Activated T-helper 2 cell treated with anti-CD3 and anti-CD28 coated beads, Interferon-gamma antibody, Interleukin-2, Interleukin-4, amounts not matched to agents 10 μg/mL and 5 μg/mL and 100 μg/mL, durations not matched to agents 14 hours and 24 hours and 36 hours (primary cell): ENCODE measurements at places on chromosomes 1 and 21.

DNA sequence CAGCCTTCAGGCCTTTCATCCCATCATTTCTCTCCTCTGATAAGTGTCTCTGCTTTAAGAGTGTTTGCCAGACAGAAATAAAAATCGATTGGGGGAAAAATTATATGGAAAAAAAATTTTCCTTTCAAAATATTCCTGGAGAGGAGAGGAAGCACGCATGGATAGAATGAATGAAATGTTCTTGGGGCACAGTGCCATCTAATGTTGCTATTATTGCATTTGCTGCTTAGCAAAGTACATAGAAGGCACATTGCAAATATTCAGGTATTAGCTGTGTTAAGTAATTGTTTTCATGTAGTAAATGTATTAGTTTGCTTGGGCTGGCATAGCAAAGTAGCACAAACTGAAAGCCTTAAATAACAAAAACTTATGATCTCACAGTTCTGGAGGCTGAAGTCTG is 18.1 kb downstream of the B3GALT5 start:
- no peaks in the 10 kb centered on the region for H3K4me1 ChIP-seq
- no peak overlapping the region for H3K4me3 ChIP-seq
- no peaks in the 10 kb centered on the region for H3K27me3 ChIP-seq
- H3K36me3 ChIP-seq = no peaks in the 10 kb centered on the region
- no peak for DNase-seq

- no peaks in the 10 kb centered on the region for H3K36me3 ChIP-seq
- H3K27ac ChIP-seq = no peak overlapping the region
- no peak for DNase-seq
- peaks cover 4% of the 10 kb centered on the region for H3K4me1 ChIP-seq
- no peak overlapping the region for H3K4me3 ChIP-seq
Observed at GRCh38 chr1:145711213-145711651, 4.1 kb upstream of the PDZK1 start.

GRCh38 chr1:221509575-221510355 is 232.1 kb downstream of the DUSP10 start:
- DNase-seq = no peak
- H3K27me3 ChIP-seq = peaks cover 11% of the 10 kb centered on the region
- no peak overlapping the region for H3K4me3 ChIP-seq
- H3K4me1 ChIP-seq = no peaks in the 10 kb centered on the region
- H3K27ac ChIP-seq = no peak overlapping the region
- no peaks in the 10 kb centered on the region for H3K36me3 ChIP-seq

GRCh38 chr1:9389968-9390367 is 97.3 kb downstream of the SPSB1 start:
- no peak overlapping the region for H3K4me3 ChIP-seq
- peaks cover 20% of the 10 kb centered on the region for H3K4me1 ChIP-seq
- peak; percentile 14 for DNase-seq

- H3K27me3 ChIP-seq = no peaks in the 10 kb centered on the region
- H3K36me3 ChIP-seq = no peaks in the 10 kb centered on the region
- no peaks in the 10 kb centered on the region for H3K4me1 ChIP-seq
- no peak overlapping the region for H3K4me3 ChIP-seq
- H3K27ac ChIP-seq = no peak overlapping the region
Observed at GRCh38 chr1:159881622-159882526, 18.1 kb downstream of the CFAP45 start.

DNA sequence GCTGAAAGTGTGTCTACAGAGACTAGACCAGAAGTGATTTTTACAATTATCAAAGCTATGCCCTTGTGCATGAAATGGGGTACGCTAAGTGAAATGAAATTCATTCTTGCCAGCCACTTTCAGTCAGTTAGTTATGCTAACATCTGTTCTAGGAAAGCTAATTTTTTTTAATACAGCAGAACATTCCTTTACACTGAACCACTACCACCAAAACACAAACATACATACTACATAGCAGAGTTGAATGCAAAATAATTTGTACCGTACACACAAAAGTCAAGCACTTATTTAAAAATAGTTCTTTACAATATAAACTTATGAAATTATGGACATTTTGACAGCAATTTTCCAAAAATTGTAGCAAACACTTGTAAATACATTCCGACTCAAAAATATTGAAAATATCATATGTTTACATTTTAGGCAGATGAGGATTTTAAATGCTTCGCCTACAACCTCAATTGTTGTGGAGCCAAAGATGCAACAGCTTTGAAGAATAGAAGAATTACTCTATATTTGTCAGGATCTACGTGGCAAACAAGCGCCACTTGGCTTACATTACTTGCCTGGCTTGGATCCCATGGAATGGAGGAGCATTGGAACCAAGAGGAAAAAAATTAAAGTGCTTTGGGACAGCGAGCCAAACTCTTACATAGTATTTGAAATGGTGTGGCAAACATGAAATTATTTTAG is 30.6 kb downstream of the WLS start:
- H3K27me3 ChIP-seq = no peaks in the 10 kb centered on the region
- no peak for DNase-seq
- H3K36me3 ChIP-seq = no peaks in the 10 kb centered on the region
- no peak overlapping the region for H3K4me3 ChIP-seq
- no peak overlapping the region for H3K27ac ChIP-seq

DNA sequence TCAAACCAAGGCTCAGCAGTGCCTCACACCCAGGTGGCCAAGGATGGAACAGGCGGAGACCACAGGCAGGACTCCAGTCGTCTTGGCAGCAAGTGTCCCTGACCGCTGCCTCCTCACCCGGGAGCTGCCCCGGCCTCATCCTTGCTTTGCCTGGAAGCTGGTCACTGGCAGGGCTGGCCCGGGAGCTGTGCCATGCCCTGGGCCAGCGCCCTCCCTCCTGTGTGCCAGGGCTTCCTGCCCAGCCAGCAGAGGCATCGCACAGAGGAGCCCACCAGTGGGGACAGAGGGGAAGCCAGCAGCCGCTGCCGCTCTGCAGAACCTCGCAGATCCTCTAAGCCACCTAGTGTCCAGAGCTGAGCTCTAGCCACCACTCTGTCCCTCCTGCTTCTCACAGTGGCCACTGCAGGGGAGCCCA is 7.8 kb downstream of the CASZ1 start:
- no peaks in the 10 kb centered on the region for H3K36me3 ChIP-seq
- H3K27me3 ChIP-seq = peaks cover 31% of the 10 kb centered on the region
- no peak for DNase-seq

- H3K4me1 ChIP-seq = peaks cover 5% of the 10 kb centered on the region
- no peak for DNase-seq
- no peak overlapping the region for H3K27ac ChIP-seq
- H3K4me3 ChIP-seq = no peak overlapping the region
Observed at GRCh38 chr1:101409102-101409501, 172.3 kb downstream of the S1PR1 start.

DNA sequence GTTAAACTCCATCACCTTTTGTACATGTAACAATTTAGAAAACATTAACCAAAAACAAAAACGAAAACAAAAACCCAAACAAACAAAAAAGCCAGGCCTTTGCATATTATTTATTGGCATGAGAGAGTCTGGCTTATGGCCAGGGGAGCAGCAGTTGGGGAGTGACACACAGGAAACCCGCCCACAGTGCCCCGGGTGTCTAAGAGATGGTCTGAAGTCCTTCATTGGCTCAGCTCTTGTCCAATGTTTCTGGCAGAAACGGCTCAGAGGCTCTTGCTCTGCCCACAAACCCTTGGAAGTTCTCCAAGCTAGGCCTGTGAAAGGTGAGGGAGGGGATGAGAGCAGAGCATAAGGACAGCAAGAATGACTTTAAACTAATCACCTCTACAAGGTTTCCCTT is 131.5 kb downstream of the CNIH3 start:
- DNase-seq = no peak
- no peak overlapping the region for H3K4me3 ChIP-seq
- H3K36me3 ChIP-seq = no peaks in the 10 kb centered on the region
- H3K27ac ChIP-seq = no peak overlapping the region
- H3K4me1 ChIP-seq = peaks cover 4% of the 10 kb centered on the region

DNA sequence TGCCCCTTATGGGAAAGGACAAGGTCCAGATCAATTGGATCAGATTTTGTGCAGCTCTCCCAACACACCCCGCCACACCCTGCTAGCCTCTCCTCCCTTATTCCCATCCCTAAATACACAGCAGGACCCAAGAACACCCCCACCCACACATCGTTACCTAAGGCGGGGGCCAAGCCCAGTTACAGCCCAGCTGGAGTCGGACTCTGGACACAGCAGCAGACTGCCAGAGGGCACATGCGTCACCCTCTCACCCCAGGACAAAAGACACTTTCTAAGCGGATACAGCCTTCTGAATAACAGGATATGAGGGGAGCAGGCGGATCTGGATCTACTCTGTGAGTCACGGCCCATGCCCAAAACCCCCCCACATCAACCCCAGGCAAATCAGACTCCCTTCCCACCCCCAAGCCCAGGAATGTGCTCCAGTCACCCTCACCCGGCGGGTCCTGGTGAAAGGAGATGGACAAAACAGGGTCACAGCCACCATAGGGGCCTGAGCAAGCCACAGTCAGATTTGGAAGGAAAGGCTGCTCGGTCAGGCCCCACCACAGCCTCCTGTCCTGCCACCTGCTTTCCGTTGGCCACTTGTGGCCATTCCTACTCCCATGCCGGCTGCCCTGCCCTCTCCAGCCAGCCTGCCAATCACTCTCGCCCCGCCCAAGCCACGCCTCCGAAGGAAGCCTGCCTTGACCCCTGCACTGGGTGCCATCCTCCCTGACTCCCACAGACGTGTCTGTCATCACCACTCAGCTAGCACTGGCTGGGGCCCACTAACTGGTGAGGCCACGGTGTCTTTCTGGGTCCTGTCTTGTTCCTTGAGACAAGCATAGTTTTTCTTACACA is 4.0 kb downstream of the S100A16 start:
- DNase-seq = no peak
- no peaks in the 10 kb centered on the region for H3K36me3 ChIP-seq

- no peaks in the 10 kb centered on the region for H3K4me1 ChIP-seq
- H3K27ac ChIP-seq = no peak overlapping the region
- H3K36me3 ChIP-seq = no peaks in the 10 kb centered on the region
- no peak overlapping the region for H3K4me3 ChIP-seq
- peaks cover 56% of the 10 kb centered on the region for H3K27me3 ChIP-seq
- DNase-seq = no peak
Observed at GRCh38 chr21:34770576-34770975, 101.8 kb downstream of the CLIC6 start.

- H3K4me3 ChIP-seq = no peak overlapping the region
- H3K36me3 ChIP-seq = peaks cover 23% of the 10 kb centered on the region
- peaks cover 2% of the 10 kb centered on the region for H3K4me1 ChIP-seq
- no peak overlapping the region for H3K27ac ChIP-seq
Observed at GRCh38 chr21:37088186-37088735, 15.2 kb downstream of the TTC3 start.

DNA sequence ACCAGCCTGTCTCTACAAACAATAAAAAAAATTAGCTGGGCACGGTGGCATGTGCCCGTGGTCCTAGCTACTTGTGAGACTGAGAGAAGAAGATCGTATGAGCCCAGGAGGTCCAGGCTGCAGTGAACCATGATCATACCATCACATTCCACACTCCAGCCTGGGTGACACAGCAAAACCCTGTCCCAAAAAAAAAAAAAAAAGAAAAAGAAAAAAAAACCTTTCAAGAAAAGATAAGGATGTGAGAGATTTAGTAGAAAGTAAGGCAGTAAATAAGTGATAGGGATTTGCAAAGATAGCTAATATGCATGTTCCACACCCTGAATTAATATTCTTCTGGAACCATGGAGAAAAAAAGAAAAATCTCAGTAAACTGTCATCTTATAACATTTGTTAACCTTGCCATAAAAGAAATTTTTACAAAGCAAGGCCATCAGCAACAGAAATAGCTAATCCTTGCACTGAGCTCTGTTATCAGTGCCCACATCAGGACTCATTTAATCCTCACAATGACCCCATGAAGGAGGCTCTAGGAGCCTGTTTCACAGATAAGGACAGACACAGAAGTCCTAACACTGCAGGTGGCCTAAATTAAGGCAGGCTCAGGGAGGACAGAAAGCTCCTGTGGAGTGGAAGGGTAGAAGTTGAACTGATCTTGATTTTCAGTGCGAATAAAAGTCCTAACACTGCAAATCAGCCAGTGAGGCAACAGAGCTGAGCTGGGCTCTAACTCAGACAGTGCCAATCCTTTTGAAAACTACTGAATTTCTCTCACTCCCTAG is 7.6 kb downstream of the GNB1 start:
- no peak for DNase-seq
- H3K4me1 ChIP-seq = peaks cover 40% of the 10 kb centered on the region

DNA sequence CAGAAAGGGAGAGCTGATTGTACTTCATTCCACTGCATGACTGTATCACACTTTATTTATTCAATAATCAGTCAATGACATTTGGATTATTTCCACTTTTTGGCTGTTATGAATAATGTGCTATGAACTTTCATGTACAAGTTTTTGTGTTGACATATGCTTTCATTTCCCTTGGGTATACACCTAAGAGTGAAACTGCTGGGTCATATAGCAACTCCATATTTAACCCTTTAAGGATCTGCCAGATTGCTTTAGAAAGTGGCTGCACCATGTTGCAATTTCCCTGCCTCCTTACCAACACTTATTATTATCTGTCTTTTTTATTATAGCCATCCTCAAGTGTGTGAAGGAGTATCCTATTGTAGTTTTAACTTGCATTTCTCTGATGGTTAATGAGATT is 108.8 kb upstream of the KCNK1 start:
- H3K36me3 ChIP-seq = no peaks in the 10 kb centered on the region
- no peak overlapping the region for H3K4me3 ChIP-seq
- no peaks in the 10 kb centered on the region for H3K4me1 ChIP-seq
- H3K27me3 ChIP-seq = no peaks in the 10 kb centered on the region
- H3K27ac ChIP-seq = no peak overlapping the region

- no peak for DNase-seq
- H3K27ac ChIP-seq = no peak overlapping the region
- H3K4me1 ChIP-seq = peaks cover 13% of the 10 kb centered on the region
- no peaks in the 10 kb centered on the region for H3K27me3 ChIP-seq
- peaks cover 17% of the 10 kb centered on the region for H3K36me3 ChIP-seq
Observed at GRCh38 chr1:59026472-59026948, 242.7 kb upstream of the JUN start.

- H3K27ac ChIP-seq = no peak overlapping the region
- peaks cover 33% of the 10 kb centered on the region for H3K4me1 ChIP-seq
- no peak overlapping the region for H3K4me3 ChIP-seq
- no peak for DNase-seq
Observed at GRCh38 chr1:160257411-160258015, 4.8 kb downstream of the DCAF8 start.

- no peak for DNase-seq
- H3K4me3 ChIP-seq = no peak overlapping the region
Observed at GRCh38 chr1:18866314-18866713, 6.9 kb upstream of the TAS1R2 start.

GRCh38 chr21:19541602-19542001 is 1138.0 kb upstream of the TMPRSS15 start:
- H3K27ac ChIP-seq = no peak overlapping the region
- H3K27me3 ChIP-seq = no peaks in the 10 kb centered on the region
- no peaks in the 10 kb centered on the region for H3K36me3 ChIP-seq
